ENCODE measurements at places on chromosomes 16 and 17. TPM values are rescaled to one million over a fixed set of nuclear protein-coding genes. Genes with fewer than 3 reads are reported as not detected.

The SHISA6 gene
- not detected for polyA plus RNA-seq

The TSC2 gene
- 50.1 TPM for polyA plus RNA-seq

The SLC47A1 gene
- 0.14 TPM for polyA plus RNA-seq

The RAMP2 gene
- polyA plus RNA-seq, result not detected

The SRSF1 gene
- 69.6 TPM for polyA plus RNA-seq

The HIC1 gene
- polyA plus RNA-seq, result 5.9 TPM

The ITFG1 gene
- 38.2 TPM for polyA plus RNA-seq

The GNPTG gene
- polyA plus RNA-seq, result 76.5 TPM

The FZD2 gene
- 0.97 TPM for polyA plus RNA-seq

The CES4A gene
- polyA plus RNA-seq, result not detected

- DNase-seq, result no peak
These were observed 732.5 kb downstream of the KCNJ2 start for GRCh38 chr17:70901870-70902269.

DNA sequence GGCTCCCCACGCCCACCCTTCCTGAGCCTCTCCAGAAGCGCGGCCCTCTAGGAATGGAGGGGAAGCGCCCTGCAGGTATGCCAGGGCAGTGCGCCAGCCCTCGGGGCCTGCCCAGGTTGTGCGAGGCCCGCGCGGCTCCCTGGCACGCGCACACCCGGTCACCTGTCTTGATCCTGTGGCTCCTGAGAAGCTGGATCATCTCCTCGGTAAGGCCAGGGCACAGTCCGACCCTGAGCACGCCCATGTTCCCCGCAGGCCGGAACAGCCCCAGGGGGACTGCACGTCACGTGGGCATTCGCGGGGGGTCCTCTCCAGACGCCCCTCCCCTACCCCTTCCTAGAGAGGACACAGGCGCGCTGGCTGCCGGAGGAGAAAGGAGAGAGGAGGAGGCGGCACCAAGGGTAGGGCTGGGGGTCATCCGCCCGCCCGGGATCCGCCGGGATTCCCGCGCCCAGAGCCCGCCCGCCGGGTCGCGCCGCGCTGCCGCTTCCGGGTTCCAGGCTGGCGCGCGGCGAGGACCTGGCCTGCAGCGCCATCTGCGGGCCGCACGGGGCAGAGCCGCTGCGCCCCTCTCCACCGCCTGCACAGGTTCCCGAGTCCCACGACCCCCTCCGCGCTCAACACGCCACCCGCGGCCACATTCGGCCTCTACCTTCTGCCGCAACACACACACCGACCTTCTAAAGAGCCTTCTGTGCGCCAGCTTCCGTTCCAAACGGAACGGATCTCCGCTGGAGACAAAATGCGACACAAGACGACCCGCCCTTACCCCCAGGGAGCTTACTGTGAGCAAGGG, at the start of gene RAD51D:
TSS of gene RAD51D (minus strand) at position 491 of the 796 bp plus-strand sequence. CDS start at position 244, 247 bp downstream.
- DNase-seq, result peak; percentile 81

- no peak for DNase-seq
These were observed 20.7 kb upstream of the MED13 start for GRCh38 chr17:62085511-62086408.

DNA sequence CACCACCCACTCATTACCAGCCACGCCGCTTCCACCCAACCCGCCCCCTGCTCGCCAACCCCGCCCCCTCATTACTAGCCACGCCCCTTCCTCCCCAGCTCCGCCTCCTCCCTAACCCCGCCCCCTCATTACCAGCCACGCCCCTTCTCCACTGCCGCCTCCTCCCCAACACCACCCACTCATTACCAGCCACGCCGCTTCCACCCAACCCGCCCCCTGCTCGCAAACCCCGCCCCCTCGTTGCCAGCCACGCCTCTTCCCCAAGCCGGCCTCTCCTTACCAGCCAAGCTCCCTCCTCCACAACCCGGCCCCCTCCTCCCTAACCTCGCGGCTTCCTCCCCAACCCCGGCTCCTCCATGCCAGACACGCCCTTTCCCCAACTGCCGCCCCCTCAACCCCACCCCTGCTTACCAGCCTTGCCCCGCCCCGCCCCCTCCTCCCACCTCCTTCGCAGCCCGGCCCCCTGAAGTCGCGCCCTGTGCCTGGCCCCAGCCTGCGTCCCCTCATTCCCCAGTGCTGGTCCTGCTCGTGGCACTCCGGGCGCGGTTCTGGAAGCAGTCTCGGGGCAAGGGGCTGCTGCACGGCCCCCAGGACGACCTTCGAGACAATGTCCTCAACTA, 7.3 kb downstream of the SLC22A31 start:
- DNase-seq, result peak; percentile 50

DNA sequence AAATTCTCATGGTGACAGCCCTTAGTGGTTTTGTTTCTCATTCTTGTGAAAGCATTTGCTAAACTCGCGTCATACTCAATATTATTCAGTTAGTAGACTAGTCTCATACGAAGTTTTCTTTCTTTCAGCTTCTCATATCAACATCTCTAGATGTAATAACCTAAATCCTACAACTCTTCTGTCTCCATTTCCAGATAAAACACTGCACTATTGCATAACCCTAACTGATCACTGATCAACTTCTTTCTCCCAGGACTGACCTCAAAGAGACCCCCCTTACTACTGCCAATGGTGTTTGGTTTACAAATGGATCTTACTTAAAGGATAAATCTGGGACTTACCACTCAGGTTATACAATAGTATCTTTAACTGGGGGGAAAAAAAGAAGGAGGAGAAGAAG, 36.3 kb upstream of the TEKT1 start:
- DNase-seq, result no peak

DNA sequence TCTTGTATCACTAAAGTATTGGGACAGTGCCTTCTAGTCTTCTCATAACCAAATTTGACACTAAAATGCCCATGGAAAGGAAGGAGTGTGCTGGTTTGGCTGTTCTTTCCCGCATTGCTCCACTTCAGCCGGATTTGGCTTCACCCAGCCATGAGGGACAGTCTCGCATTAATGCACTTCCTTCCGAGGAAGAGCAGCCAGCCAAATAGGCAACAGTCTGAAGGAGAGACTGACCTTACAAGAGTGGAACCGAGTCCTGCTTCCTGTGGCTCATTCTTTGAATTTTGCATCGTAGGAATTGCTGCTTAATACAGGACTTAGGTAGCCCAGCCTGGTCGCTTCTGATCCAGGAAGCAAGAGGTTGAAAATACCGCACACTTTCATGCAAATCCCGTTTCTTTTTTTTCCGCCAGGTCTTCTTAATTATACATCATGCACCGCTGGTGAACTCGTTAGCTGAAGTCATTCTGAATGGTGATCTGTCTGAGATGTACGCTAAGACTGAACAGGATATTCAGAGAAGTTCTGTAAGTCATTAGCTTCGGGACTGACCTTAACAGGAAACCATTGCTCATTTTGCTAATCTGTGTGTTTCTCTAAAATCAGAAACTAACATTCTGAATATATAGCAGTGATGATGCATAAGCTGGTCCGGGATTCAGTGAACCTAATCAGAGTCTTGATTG, 38.2 kb downstream of the CLEC16A start:
- DNase-seq, result no peak

DNA sequence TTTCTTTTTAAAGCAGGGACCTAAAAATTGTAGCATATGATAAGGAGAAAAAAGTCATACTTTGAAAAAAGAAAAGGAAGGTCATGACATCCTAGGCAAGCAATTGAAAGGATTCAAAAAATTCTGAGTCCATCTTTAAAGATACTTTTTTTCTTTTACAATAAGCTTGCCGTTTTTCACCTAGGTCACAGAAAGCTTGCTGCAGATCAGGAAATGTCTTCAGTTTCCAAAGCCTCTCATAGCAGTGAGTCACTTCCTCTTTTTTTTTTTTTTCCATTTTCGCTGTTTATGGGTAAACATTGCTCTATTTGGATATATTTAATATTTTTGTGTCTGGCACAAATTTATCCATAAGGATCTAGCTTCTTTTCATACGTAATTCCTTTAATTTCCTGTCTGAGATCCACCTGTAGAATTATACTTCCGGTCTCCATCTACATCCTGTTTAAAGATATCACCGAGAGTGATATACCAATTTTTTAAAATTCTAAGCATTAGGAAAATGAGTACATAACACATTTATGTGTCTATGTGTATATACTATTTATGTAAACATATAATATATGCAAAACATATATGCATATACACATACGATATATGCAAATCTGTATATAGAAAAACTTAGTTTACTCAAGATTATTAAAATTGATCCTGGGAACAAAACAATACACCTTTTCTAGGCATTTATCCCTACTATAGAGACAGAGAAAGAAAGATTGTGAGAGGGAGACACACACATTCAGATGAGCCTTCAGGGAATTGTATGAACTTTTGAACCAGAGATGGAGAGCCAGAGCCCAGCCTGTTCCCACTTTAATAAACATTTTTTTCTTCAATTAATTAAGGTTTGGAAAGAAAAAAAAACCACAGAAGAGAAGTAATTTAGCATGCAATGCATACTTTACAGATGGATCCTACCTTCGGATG, 134.4 kb downstream of the SKAP1 start:
- DNase-seq, result peak; percentile 40

GRCh38 chr16:63037761-63038396, 1001.6 kb upstream of the CDH8 start:
- no peak for DNase-seq

DNA sequence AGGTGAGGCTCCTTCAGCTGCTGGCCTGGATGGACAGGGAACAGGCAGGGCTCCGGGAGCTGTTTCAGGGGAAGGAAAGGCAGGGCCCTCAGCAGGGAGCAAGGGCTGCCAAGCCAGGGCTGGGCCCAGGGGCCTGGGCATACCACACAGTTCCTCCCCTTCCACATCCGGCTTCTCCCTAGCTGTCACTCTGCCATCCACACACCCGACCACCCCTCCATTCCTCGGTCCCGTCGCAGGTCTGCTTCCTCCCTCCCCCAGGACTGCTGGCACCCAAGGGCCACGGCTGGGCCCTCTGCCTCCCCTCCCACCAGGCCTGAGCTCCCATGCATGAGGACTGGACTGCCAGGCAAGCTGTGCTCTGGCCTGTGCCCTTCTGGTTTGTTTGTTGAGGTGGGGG, 24.0 kb downstream of the CDIP1 start:
- DNase-seq, result no peak

DNA sequence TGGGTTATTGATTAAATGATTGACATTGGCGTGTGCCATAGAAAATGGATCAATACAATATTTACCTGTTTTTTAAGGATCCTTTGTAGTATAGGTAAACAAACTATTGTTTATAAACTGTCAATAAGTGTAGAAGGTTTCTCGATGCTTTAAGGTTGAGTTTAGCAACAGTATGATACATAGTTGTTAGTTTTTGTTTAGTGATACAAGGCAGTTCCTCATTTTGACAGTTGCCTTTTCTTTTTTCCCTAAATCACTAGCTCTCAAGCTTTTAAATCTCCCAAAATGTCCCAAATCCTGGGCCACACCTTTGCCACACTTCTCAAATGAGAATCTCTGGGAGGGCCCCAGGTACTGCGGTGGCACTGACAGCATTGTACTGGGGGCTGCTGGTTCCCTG, 57.3 kb downstream of the EPN2 start:
- no peak for DNase-seq

GRCh38 chr17:59643159-59644140, 23.8 kb downstream of the CLTC start:
- no peak for DNase-seq

DNA sequence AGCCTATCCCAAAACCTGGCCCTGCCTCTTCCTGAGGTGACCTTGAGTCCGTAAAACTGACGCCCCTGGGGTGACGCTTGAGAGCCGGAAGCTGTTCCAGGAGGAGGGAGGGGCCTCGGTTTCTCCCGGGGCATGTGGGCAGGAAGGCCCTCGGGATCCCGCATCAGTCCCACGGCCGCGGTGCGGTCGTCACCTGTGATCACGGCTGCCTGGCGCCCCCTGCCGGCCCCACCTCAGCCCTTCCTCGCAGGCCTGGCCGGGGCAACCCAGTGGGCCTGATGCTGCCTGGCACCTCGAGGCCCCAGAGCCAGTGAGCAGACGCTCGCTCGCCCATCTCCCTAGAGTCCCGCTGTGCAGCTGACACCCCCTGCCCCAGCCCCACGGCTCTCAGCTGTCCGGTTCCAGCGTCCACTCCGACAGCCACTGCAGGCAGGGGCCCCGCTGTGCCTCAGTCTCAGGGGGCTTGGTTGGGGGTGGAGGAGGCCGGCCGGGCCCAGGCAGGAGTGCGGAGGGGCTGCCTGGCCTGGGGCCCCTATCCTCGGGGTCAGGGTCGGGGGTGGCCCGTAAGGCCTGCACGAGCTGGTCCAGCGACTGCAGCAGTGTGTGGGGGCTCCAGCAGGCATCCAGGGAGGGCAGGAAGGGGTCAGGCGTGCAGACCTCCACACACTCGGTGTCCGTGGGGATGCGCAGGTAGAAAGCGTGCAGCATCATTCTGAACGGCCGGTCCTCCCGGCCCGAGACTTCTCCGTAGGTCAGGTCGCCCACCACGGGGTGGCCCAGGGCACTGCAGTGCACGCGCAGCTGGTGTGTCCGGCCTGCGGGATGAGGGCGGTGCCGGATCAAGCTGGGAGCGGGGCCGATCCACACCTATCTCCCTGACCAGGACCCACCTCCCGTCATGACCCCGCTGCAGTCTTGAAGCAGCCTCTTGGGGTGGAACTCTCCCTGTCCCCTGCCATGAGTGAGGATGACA, 2.3 kb downstream of the RPUSD1 start:
- peak; percentile 66 for DNase-seq

DNA sequence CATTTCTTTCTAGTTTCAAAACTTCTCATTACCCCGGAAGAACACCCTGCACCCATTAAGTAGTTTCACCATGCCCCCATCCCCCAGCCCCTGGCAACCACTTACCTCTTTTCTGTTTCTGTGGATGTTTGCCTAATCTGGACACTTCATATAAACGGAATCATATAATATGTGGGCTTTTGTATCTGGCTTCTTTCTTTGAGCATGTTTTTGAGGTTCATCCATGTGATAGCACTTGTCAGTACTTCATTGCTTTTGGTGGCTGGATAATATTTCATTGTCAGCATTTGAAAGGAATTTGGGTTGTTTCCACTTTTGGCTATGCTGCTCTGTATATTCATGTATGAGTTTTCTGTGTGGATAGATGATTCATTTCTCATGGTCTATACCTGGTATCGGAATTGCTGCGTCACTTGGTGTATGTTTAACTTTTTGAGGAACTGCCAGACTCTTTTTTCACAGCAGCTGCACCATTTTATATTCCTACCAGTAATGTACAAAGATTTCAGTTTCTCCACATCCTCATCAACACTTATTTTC, 30.0 kb upstream of the SLC5A10 start:
- DNase-seq, result no peak

Measured in immature natural killer cell (primary cell).